ENCODE measurements at places on chromosomes 3 and 15.

DNA sequence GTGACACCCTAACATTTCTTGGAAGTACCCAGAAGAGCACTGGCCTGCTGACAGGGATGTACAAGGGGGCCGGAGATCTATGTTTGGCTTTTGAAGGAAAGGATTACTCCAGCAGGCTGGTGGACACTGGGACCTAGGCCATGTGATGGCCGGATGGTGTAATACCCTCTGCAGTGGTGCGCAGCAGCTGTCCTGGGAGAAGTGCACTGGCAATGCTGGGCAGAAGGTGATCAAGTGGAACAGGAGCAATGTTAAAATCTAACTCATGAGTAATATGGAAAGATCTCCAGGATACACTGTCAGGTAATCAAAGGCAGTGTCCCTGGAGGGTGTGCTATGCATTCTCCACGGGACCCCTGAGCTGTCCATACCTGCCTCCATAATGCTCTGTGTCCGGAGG lies 71.2 kb upstream of the POMGNT2 start:
- DNase-seq = no peak

- no peak for DNase-seq
These were observed 28.6 kb downstream of the MEGF11 start for GRCh38 chr15:66224946-66225345.

- no peak for DNase-seq
These were observed 467.1 kb downstream of the RBMS3 start for GRCh38 chr3:29747991-29748390.

DNA sequence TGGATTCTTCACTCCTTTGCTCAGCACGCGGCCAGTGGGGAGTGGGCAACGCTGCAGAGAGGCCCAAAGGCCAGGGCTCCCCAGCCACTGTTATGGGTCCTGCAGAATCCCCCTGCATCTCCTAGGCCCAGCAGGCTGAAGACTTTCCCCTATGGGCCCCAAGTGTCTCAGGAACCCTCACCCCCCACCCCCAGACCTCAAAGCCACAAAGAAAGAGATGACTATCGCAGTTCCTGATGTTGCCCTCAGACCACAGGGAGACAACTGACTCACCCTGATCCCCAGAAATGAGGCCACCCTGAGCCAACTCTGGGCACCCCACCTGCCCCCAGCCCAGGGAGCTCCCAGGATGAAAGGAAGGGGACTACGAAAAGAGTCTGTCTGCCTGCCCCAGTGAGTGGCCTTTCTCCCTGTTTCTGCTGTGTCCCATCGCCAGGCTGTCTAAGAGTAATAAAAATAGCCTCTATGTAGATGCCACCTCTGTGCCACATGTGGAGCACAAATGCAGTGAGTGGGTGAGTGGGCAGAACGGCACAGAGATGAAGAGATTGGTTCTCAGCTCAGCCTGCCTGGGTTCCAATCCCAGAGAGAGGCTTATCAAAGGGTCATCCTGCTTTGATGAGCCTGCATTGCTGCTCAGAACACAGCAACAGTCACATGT lies 283.0 kb downstream of the UACA start:
- peak; percentile 72 for DNase-seq

- no peak for DNase-seq
These were observed 13.5 kb downstream of the TMC3 start for GRCh38 chr15:81360491-81360890.

DNA sequence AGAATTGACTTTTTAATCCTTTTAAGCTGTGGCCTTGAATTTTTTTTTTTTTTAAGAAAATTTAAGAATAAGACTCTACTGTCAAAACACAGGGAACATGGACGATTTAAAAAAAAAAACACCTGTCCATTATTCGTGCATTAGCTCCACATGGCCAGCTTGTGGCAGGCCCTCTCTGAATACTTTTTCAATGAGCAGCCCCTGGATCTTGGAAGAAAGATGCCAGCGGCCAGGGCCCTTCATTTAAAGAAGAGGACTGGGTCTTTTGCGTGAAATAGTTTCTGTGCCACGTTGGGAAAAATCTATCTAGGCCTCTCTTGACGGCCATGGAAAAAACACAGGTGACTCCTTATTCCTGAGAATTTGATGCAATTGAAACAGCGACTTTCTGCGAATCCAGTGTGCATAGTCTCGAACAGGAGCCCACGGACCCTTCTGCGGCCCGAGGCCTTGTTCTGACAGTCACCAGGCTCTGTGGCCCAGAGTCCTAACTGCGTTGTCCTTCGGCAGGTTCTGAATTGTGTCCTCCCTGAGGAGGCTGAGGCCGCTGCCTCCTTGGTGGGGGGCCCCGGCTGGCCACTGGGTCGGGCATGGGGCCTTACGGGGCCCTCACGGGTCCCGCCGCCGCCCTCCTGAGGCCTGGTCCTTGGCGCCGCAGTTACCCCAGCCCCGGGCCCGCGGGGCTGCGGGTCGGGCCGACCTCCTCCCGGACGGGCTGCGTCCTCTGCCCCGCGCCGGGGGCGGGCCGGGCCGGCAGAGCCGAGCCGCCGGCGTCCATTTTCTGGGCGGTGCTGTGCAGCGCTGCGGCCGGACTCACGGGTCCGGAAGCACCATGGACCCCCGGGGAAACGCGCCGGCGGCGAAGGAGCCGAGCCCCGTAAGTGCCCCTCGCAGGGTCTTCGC lies 33.5 kb downstream of the ZBTB38 start:
- peak; percentile 60 for DNase-seq

GRCh38 chr3:98608029-98608428 lies 14.6 kb upstream of the CPOX start:
- no peak for DNase-seq

GRCh38 chr15:100934166-100934565 lies 15.0 kb downstream of the LRRK1 start:
- DNase-seq = no peak

- DNase-seq = no peak
These were observed 220.0 kb downstream of the FAM43A start for GRCh38 chr3:194905696-194906095.

Data from stimulated activated naive CD8-positive, alpha-beta T cell treated with anti-CD3 and anti-CD28 coated beads, Interleukin-15, amount 100 ng/mL, for 72 hours (primary cell).